Stimulated activated CD4-positive, alpha-beta T cell treated with anti-CD3 and anti-CD28 coated beads, Interleukin-1b, Interleukin-23, amount 100 ng/mL, for 4 hours (primary cell): ENCODE measurements at places on chromosomes 7 and 10.

DNA sequence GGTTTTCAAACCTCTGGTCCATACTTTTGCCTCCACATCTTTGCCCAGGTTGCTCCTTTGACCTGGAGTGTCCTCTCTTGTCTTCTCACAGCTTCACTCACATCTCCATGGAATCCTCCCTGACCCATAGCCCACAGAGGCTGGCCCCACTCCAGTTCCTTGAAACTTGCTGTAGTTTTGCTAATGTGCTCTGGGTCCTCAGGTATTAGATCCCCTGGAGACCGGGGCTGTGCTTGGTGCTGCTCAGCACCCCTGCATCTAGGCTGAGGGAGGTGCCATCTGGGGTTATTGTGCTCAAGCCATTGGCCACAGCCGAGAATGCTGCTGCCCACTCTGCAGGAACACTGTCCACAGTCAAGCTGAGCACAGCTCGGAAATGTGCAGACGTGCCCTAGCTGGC is 16.5 kb downstream of the KNDC1 start:
- DNase-seq, result no peak

GRCh38 chr10:101783736-101784118 is 481 bp upstream of the NPM3 start:
- DNase-seq, result no peak

GRCh38 chr10:34492081-34492480 is 323.0 kb downstream of the PARD3 start:
- DNase-seq, result no peak

DNA sequence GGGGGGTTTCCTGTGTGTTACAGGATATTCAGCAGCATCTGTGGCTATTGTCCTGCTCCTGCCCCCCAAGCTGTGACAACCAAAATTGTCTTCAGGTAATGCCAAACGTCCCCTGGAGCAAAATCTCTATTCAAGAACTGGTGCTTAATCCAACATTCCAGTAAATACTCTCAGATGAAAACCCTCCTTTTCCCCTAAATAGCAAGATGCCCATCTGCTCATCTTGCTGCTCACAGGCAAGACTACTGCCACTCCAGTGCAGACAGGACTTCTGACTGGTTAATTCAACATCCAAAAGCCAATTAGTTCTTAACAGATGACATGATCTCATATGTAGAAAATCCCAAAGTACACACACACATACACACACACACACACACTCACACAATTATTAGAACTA is 20.5 kb upstream of the JAZF1 start:
- no peak for DNase-seq

DNA sequence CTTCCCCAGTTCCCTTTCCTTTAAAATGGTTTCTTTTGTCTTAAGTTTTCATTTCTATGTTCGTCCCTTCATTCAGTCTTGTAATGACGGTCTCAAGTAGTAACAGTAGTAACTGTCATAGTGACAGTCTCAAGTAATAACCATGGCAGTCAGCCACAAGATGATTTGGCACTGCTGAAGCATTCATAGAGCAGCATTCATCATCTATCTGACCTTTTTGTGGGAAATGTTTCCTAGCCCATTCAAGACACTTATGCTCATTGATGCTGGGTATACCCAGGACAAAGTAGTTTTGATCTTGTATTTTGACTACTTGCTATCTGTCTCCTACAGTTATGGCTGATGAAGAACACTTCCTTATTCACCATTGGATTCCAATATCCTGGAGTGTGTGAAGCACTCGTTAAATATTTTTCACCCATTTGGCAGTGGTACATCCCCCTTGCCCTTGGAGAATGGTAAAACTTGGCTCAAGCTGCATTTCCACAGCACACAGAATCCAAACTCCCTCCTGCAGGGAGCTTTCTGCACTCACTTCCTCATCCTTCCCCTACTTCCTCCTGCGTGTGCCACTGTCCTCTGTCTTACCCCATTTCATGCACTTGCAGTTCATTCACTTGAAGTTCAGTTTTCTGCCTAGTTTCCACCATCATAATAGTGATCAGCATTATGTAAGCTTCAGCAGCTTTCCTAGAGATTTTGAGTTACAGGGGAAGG is 19.0 kb downstream of the GIMAP4 start:
- no peak for DNase-seq

GRCh38 chr10:80412486-80412885 is 4.1 kb downstream of the PRXL2A start:
- DNase-seq, result no peak

- DNase-seq, result no peak
Observed at GRCh38 chr7:137882261-137882668, 35.5 kb upstream of the DGKI start.

GRCh38 chr10:72808001-72808400 is 85.5 kb upstream of the OIT3 start:
- no peak for DNase-seq

- DNase-seq, result no peak
Observed at GRCh38 chr7:100706672-100707311, 871 bp downstream of the POP7 start.

DNA sequence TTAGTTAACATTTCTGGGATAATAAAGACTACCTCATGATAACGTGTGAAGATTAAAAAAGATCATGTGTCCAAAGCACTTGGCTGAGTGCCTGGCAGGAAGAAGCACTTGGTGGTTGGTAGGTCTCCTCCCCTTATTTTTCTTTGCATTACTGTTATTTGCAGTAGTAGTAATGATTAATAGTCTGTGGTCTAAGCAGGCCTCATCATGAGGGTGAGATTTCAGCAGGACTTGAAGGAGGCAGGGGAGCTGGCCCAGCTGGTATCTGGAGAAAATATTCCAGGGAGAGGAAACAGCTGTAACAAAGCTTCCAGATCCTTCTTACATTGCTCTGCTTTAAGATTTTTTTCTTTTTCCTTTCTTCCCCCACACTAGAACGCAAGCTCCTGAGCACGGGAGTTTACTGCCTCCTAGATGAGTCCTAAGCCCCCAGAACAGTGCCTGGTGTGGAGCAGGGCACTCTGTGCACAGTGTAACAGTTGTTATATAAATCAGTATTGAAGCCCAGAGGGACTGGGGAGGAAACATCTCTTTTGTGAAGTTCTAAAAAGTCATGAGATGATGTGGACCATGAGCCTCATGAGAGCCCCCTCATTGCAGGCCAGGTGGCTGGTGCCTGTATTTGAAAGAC is 31.1 kb upstream of the RHEB start:
- DNase-seq, result no peak

- no peak for DNase-seq
Observed at GRCh38 chr10:105691811-105692210, 1050.7 kb downstream of the SORCS3 start.

DNA sequence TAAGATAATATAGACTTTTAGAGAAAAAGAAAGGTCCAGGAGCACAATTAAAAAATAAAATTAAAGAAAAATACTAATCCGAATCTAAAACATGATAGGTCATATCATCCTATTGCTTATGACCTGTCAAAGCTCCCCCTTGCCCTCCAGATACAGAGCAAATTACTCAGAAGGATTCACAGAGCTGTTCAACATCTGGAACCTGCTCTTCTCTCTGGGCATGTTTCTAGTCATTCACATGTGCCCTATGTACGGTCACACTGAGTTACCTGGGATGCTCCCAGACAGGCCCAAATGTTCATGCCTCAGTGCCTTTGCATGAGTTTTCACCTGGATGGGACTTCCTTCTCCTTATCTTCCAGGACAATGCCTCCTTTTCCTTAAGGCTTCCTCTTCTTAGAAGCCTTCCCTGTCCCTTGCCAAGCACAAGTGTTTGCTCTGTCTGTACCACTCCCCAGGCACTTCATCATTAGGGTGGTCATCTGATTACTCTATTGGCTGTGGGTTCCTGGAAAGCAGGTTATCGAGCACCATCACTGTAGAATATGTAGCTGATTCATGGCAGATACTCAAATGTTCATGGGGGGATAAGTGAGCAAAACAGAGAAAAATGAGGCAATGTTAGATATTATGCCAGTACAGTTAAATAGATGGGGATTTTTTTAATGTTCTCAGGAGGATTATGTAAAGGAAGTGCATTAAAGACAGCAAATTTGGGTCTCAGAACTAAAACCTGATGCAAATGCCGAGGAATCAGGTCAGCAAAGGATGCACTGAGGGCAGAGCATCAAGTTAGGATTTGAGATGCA is 12.0 kb upstream of the AOAH start:
- no peak for DNase-seq

DNA sequence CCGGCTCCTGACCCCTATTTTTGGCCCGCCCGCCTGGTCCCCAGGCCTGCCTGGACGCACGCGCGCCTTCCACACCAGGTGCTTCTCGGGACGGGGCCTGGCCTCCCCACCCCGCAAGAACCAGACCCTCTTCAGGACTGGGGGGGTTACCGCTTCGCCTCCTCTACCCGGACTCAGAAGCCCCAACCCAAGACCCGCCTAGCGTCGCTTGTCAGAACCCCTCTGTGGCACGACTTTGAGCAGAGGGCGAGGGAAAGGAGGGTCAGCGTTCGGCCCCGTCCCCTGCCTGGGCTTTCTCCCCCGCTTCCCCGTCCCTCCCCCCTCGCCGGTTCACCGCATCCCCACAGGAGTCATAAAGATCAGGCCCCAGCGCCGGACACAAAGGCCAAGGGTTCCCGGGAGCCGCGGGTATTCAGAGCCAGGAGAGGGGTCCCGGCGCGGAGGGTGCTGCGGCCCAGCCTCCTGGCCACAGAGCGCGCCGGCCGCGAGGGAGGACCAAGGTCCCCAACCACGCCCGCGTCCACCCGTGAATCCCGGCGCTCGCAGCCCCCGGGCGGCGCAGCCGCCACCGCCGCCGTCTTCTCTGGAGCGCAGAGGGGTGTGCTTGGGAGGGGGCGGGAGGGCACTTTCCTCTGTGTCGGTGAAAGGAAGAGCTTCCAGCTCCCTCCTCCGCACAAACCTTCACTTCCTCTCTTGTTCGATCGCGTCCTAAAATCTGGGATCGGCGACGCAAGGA is 351.9 kb downstream of the DNAJB6 start:
- DNase-seq, result no peak
